ENCODE measurements at places on chromosomes 11 and 22.

DNA sequence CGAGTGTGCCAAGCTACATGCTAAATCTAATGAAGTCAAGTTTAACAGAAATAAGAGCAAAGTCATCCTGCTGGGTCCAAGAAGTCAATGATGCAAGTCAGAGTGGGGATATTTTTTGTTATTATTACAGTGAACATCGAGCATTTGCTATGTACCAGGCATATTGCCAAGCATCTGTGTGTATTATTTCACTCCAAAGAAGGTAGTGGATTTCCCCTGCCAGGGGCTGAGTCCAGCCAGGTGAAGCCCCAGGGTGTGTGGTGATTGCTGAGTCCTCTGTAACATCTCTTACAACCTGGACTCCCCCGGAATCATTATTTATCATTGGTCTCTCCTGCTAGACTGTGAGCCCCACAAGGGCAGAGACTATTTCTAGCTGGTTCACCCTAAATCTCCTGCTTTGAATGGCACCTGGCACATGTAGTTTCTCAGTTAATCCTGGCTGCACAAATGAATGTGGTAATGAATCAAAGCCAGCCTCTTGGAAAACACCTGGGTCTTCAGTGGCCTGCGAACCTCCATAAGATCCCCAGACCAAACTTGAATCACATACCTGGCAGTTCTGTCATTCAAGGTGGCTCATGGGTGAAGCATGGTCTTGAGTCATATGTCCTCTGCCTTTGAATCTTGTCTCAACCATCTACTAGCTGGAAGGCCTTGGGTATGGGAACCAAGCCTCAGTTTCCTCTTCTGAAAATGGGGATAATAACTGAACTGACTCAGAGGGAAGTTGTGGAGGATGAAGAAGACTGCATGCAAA, 549.2 kb downstream of the MIAT start:
- DNase-seq, result no peak

GRCh38 chr11:72975778-72976521, 161.7 kb downstream of the ATG16L2 start:
- DNase-seq, result no peak

DNA sequence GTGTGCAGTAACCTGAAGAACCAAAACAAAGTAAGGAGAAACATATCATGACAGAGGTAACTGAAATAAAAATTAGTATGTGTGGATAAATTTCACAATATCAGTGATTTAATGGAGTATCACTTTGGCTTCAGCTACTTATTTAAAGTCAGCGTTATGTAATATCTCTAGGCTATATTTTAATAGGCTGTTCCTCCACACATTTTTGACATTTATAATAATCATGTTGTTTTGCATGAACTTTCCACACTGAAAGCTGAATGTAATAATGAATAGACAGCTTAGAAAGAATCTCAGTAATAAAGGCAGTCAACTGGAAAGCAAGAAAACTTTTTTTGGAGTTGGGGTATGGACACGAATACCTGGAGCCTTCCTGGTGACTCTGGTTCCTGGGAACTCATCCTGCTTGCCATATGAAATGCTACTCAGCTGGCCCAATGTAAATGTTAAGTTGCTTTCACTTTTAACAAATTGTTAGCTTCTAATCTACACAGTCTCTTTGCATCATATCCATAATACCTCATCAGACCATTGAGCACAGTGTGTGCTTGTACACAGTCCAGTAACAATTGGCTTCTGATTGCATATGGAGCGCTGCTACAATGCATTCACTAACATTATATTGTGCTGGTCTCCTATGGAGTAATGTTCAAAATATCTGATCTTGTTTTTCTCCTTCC, 257.7 kb downstream of the SOX6 start:
- DNase-seq, result no peak

DNA sequence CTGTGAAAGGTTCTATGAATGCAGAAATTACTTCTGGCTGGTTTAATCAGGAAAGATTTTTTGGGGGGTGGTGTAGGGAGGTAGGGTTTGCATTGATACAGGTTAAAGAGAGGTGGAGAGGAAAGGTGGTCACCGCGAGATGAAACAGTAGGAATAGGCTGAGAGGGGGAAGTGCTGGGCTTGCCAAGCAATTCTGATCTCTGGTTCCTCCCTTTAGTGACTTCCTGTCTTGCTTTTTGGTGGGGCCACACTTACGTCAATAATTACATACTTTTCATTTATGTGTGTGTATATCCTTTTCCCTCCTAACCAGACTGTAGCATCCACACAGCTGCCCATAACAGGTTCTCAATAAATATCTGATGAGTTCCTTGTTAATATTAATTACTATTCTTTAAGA, 120.0 kb downstream of the CTNND1 start:
- no peak for DNase-seq

DNA sequence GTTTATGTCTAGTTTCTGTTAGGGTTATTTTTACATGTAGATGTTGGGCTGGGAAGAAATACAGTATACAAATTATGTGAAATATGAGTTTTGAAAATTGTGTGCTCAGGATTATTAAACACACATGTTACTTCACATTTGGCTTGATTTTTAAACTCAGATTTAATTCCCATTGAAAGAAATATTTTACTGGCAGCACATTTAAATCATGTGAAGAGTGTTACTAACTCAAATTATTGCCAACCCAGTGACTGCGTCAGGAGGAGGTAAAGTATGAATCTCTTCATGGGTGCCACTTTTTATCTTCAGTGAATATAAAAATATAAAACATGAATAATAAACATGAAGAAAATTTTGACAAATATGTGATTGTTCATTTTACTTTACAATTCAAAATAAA, 457.5 kb upstream of the CCDC179 start:
- DNase-seq, result no peak

Data from D721Med (cell line).